ENCODE measurements at places on chromosomes 2 and 18.

GRCh38 chr18:3392467-3392855 is 57.5 kb upstream of the TGIF1 start:
- no peak for DNase-seq

DNA sequence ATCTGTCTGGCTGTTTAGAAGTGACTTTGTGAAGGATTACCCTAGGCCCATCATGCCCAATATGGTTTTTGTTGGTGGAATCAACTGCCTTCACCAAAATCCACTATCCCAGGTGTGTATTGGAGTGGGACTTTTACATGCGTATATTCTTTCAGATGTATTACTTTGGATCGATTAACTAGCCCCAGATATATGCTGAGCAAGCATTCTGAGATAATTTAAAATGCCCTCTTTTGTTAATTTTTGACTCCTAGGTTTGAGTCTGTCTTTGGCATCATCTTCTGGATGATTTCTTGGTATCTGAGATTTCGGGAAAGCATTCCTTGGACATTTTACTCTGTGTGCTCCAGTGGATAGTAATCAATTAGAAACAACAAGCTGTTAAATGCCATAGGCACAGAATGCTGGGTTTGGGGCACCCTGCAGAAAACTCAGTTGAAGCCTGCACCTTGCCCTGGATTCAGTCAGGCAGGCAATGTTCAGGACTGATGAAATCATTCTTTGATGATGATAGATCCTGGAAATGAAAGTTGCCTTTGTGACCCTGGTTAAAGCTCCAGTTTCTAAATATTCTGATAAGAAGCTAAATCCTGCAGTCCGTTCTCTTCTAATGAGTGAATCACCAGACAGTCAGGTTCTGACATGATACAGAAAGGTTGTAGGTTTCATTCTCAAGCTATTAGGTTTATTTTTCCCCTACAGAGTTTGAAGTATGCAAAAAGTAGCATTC is 1.1 kb downstream of the UGT1A1 start:
- DNase-seq, result no peak

- DNase-seq, result no peak
Measured at GRCh38 chr2:172931256-172931894, 144.3 kb upstream of the MAP3K20 start.

DNA sequence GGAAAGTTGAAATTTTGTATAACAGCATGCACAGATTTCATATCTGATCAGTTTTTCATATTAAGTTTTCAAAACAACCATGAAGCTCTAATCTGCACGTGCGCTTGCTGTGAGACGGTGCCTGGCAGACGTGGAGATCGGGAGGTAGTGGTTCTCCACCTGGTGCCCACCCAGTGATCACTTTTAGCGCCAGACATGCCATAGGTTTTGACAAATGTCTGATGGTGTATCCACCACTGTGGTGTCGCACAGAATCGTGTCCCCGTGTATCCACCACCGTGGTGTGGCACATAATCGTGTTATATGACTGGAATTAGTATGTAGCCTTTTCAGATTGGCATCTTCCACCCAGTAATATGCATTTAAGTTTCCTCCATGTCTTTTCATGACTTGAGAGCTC is 40.9 kb upstream of the KCNG2 start:
- no peak for DNase-seq

DNA sequence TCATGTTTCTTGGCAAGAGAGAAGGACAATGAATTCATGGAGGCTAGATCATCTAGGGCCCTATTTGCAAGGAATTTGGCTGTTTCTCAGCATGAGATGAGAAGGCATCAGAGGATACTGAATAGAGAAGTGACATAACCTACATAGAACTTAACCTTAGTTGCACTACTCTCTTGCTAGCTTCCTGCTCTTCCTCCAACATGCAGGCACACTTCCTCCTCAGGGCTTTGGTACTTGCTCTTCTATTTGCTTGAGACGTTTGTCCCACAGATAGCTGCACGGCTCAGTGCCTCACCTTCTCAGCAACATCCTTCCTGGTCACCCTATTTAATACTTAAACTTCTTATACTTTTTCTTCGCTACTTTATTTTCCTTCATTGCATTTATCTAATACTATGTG is 20.0 kb upstream of the LANCL1 start:
- no peak for DNase-seq

GRCh38 chr2:191078165-191078867 is 64.3 kb upstream of the STAT1 start:
- DNase-seq, result no peak

DNA sequence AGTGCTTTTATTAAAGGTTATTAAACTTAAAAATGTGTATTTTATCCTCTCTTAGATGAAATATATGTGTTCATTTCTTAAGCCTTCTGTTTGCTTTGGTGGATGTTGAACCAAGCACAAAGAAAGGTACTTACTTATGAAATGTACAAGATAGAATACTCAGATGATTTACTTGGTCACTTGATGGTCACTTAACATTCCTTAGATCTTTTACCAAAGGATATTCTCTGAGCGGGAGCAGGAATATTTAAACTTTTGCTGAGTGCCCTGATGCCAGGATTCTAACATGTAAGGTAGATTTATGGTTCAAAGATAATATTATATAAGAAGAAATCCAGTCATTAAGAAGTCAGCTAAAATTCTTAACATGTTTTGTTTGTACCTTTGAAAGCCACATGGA is 193.5 kb upstream of the ZEB2 start:
- no peak for DNase-seq

GRCh38 chr2:173986805-173987204 is 21.6 kb upstream of the SP3 start:
- DNase-seq, result no peak
